Activated T-cell treated with anti-CD3 and anti-CD28 coated beads for 1 hour (primary cell): ENCODE measurements at places on chromosomes 6 and 20.

DNA sequence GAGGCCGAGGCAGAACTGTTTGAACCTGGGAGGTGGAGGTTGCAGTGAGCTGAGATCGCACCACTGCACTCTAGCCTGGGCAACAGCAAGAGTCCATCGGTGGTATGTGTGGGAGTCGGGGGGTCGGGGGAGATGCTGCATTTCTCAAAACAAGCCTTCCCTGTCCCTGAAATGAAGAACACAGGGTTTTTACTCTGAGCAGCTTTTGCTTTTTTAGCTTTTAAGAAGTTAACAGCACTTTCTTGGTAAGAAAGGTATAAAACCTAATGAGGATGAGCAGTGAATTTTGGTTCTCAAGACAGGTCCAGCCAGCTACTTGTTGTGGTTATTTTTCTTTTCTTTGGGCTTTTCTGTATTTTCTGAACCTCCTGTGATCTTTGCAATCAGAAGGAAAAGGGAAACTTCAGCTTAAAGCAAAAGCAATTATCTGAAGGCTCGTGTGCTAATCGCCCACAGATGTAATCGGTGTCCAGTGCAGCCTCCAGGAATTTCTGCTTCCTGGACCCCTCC is 3.7 kb downstream of the RPL10A start:
- no peak for DNase-seq

DNA sequence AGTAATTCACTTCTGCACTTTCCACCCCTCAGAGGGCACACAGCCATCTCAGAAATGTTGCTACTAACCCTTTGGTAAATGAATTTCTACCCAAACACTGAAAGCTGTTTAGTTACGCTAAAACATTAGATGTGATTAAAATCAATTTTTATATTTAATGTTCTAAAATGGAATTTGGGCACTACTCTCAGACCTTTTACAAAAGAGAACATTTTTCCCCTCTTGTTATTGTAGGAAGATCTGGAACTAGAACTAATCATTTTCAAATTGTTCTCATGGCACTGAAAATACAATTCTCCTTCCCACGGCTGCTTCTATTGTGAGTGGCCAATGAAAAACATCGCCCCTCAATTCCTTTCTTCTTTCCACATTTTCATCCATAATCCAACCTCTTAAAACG is 627.4 kb downstream of the CDH26 start:
- DNase-seq, result no peak

GRCh38 chr6:15375638-15376290 is 129.9 kb downstream of the JARID2 start:
- no peak for DNase-seq

DNA sequence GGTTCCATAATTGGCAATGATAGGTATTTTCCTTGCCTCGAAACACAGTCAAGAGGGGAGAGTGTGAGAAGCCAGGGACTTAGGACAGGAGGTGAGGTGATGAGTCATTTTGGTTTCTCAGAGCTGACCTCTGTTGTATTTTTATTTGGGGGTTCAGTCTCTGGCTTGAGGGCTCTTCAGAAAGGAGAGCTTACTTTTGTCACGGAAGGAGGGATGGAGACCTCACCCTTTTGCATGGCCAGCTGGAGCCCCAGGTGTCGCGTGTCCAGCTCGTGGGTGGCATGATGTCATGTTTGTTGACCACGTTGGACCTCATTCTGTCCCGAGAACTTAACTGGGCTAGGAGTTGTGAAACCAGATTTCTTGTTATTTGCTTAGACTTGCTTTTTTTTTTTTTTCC is 293.9 kb downstream of the QKI start:
- DNase-seq, result no peak

GRCh38 chr6:36201612-36202011 is 5.1 kb downstream of the BRPF3 start:
- DNase-seq, result no peak

DNA sequence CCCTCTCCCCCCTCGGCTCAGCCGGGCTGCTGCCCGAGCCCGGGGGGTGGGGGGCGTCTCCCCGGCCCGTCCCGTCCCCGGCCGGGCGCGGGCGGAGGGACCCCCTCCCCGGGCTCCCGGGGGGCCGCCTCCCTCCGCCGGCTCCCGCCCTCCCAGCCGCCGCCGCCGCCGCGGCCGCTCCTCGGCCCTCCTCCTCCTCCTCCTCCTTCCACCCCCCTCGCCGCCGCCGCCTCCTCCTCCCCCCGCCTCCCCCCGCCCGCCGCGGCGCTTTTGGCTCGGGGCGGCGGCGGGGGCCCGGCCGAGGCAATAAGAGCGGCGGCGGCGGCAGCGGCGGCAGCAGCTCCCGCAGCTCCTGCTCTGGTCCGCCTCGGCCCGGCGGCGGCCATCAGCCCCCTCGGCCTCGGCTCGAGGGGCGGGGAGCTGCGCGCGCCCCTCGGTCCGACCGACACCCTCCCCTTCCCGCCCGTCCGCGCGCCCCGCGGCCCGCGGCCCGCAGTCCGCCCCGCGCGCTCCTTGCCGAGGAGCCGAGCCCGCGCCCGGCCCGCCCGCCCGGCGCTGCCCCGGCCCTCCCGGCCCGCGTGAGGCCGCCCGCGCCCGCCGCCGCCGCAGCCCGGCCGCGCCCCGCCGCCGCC is 38.7 kb downstream of the GNAS start:
- DNase-seq, result peak; percentile 69

DNA sequence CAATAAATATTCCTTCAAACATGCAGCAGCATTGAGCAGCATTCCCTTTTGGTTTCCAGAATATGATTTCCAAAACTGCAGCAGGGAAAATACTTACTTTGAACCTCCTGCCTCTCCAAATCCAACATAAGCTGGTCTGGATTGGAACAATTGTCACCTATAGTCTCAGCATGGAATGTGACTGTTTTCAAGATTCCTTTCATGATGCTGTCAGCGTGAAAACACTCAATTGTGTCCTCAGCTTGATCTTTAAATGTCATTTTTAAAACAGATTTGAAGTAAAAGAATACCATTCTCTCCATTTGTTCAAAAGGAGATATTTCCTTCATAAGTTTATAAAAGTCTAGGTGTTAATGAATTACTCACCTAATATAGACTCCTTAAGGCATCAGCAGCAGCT is 993.9 kb downstream of the EYS start:
- no peak for DNase-seq

DNA sequence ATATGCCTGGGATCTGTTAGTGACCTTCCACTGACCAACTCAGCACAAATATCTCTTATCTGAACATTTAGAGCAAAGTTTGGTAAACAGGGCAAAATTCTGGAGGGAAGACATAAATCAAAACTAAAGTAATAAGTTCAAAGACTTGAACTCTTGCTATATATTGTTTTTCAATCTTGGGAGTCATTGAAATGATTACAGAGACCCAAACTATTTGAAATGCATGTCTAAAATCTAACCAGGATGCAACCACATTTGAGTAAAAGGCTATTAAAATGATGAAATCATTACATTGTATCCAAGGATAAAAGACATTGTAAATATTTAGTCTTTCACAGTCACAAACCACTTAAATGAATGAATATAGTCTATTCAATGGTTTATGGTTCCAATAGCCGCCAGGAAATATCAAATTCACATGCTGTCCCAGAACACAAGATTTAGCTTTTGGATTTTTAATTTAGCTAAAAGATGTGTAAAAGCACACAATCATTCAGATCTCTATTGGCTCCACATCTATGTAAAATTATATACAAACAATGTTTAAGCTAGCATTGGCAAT is 256.6 kb upstream of the EPHA7 start:
- DNase-seq, result no peak

GRCh38 chr6:46772016-46772415 is 21.2 kb upstream of the MEP1A start:
- DNase-seq, result no peak

- DNase-seq, result no peak
These were observed 25.1 kb downstream of the RGS17 start for GRCh38 chr6:153106021-153106420.

DNA sequence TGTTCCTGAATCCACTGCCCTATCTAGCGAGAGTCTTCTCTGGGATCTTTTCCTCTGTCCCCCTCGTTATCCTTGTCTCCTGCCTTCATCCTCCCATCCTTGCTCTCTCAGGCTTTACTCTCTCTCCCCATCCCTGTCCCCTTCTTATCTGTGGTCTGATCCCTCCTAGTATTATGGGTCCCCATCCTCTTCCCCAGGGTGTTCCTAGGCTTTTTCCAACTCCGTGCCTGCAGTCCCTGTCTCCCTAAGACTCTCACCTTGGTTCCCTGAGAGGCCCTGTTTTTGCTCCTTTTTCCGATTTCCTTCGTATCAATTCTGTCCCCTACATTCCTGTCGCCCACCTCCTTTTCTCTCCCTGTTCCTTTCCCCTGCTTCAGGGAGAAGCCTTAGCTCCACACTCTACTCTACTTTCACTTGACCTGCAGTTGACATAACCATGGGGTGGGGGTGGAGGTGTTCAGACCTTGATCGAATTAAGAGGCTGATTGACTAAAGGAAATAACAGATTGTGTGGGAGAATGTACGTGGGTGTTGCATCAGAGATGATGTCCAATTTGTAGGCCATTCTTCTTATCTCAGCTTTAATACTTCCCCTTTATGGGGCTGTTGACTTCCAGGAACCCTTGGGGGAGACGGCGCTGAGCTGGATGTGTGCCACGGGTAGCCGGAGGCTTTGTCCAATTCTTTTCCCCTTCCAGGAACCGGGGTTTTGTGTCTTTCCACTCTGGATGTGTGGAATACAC is 905 bp downstream of the PPARD start:
- no peak for DNase-seq

- DNase-seq, result no peak
These were observed 783.4 kb upstream of the CHD6 start for GRCh38 chr20:42401613-42402012.

DNA sequence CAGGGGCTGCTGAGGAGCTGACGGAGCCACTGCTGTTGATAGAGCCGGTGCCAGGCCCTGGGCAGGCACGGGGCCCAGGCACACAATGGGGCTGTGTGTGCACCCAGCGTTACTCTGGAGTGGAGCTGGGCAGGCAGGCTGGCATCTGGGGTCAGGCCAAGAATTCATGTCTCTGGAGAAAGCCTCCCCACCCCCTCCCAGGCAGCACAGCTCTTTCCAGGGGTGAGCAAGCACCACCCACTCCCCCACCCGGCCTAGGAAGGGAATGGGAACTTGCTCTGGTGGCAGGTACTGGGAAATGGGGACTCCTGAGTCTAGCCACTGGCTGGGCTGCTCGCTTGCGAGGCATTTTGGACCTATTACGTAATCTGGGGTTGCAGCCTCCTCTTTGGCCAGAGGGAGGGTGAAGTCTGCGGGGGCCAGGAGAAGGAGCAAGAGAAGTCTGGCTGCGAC is 22.7 kb downstream of the TFEB start:
- DNase-seq, result no peak

DNA sequence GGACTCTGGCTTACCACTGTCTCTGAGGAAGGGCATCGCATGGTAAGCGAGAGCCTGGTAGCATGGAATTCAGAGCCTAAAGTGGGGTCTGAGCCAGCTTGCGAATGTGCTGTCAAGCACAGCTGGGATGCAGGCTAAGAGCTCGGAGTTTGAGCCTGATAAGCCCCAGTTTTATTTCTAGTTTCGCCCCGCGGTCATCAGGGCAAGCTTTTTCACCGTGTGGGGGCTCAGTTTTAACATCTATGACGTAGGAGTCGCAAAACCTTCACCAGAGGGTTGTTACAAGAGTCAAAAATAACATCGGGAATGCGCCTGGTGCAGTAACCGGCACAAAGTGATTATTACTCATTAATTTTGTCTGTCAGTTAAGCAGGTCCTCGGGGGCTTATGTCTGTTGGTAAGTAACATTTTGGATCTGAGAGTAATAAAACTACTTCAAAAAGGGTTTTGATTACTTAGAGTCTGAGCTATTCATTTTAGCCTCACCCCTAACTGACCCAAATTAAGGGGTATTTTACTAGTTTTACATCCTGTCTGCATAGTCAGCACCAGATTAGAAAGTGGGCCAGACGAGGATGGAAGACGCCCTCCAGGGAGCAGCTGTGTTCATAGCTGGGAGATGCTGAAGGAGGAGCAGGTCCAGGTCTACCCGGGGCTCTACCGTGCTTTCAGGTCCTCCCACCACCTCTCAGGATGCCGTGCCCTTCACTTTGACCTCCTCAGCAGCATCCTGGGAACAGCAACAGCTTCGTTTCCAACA is 29.7 kb downstream of the SLC22A23 start:
- DNase-seq, result no peak

- DNase-seq, result no peak
These were observed 95.1 kb upstream of the MPC1 start for GRCh38 chr6:166477647-166478365.

DNA sequence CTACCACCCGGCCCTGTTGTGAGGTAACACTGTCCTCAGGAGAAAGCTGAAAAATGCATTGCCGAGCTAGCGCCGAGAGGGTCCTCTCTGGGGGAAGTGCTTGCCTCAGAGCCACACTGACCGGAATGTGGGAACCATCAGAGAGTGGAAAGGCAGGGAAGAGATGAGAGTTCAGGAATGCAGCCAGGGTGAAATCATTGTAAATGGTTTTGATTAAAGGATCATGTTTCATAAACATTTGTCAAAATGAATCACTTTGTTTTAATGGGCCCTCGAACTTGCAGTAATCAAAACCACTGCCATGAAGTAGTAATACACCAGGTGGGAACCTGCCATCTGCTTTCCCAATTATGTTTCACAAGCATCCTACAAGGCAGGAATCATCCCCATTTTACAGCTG is 16.9 kb upstream of the IL17F start:
- no peak for DNase-seq

DNA sequence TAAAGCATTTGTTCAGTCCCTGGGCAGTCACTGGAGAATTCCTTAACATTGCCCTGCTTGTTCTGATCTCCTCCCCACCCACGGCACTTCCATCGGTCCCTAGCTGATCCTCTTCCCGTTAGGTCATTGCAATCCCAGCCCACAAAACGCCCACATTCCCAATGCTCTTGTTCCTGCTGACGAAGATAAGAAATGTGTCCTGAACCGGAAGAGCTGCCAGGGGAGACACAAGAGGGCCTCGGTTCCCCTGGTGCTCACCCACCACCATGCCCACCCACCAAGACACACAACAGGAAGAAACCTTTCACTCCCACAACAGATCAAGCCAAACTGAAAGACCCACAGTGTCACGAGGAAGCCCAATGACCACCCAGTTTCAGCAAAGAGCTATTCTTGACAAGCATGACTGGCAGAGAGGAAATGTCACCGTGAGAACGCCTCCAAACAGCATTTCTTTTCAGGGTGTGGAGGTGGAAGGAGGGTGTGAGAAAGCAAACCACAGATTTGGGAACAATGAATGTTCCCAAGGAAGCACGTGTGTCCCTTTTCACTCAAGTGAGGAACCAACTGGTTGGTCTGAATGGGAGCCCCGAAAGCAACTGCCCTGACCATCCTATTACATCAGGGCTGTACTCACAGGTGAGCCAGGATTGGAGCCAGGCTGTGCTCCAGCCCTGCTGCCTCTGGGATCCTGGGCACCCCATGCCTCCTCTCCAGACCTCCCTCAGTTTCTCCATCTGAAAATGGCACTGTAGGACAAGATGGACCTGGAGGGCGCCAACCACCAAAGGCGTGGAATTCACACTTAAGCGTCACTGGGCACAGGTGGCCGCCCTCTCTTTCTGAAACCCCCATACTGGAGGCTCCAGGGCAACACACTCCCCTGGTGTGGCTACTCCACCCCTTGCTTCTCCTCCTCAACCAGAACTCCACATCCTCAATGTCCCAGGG is 97.5 kb downstream of the ZMYND8 start:
- DNase-seq, result no peak

GRCh38 chr6:1445650-1446330 is 56.4 kb downstream of the FOXF2 start:
- no peak for DNase-seq

GRCh38 chr20:22408521-22409402 is 175.6 kb downstream of the FOXA2 start:
- no peak for DNase-seq

GRCh38 chr6:123171341-123172115 is 175.5 kb downstream of the CLVS2 start:
- no peak for DNase-seq

- DNase-seq, result no peak
These were observed 164.2 kb downstream of the OGFRL1 start for GRCh38 chr6:71452697-71453370.
